ENCODE measurements at places on chromosomes 12 and 14. TPM values are rescaled to one million over a fixed set of nuclear protein-coding genes. Genes with fewer than 3 reads are reported as not detected.

- no peak for DNase-seq
Measured at GRCh38 chr14:97065305-97066067, 268.3 kb downstream of the VRK1 start.

The GLIPR1L2 gene
- total RNA-seq = 0.17 TPM

- DNase-seq = no peak
Measured at GRCh38 chr14:56131004-56131864, 13.0 kb downstream of the PELI2 start.

GRCh38 chr12:104697186-104697585 lies 240.4 kb downstream of the CHST11 start:
- DNase-seq = no peak

DNA sequence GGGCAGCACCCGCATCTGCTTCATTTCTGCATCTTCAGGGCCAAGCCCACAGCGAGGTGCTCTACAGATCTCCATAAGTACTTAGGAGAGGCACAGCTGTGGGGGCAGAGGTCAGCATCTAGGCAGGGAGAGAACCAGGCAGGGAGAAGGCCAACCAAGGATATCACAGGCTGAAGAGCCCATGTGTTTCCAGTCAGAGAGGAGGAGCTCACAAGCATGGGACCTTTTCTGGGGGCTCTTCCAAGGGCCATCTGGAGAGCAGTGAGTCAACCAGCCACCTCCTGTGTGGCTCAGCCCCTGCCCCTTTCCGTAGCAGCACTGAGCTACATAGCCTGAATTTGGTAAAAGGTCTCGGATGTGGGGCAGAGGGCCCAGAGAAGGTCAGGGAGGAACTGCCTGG lies 78.5 kb downstream of the ARL6IP4 start:
- no peak for DNase-seq

The GZMB gene
- 11.9 TPM for total RNA-seq

DNA sequence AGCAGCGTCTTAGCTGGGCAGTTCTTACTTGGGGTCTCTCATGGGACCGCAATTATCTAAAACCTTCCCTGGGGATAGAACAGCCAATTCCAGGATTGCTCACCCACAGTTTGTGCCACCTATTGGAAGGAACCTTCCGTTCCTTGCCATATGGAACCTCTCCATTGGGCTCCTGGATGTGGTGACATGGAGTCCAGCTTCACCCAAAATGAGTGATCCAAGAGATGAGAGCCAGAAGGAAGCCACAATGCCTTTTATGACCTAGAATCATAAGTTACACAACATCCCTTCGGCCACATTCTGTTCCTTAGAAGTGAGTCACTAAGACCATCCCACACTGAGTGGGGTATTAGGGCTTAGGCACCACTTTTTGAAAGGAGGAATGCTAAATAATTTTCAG lies 164.4 kb downstream of the FBXL14 start:
- no peak for DNase-seq

- DNase-seq = no peak
Measured at GRCh38 chr12:51821440-51822260, 26.9 kb downstream of the FIGNL2 start.

The CINP gene
- 23.3 TPM for total RNA-seq

The TMTC1 gene
- total RNA-seq = 108 TPM

DNA sequence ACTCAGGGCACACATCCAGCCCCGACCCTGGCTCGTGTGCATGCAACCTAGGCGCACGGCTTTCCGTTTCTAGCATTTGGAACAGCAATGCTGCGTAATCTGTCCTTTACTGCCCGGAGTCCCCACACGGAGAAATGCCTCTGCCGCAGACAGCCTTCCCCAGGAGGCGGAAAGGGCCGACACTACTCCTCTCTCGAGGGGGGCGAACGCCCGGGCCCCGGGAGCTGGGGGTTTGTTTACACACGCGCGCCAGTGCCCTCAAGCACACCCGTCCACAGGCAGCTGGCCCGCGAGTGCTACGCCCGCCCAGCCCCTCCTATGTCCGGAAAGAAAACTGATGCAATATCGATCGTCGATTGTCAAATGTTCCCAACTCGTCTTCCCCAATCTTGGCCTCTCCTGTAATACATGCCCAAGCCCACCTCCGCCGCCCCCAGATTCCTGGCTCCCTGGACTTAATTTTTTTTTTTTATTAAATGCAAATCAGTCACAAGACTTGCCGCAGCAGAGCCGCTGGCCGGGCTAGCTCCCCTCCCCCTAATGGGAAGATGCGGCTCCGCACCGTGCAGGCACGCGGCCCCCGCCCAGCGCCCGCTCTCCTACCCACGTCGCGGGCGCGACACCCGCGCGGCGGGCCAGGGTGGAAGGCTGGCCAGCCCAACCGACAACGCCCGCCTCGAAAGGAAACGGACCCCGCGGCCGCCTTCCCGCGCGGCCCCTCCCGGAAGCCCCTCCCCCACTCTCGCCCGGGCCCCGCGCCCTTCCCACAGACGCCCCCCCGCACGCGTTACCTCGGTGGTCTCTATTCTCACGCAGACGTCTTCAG lies 642 bp downstream of the SLC38A2 start:
- DNase-seq = peak; percentile 95

DNA sequence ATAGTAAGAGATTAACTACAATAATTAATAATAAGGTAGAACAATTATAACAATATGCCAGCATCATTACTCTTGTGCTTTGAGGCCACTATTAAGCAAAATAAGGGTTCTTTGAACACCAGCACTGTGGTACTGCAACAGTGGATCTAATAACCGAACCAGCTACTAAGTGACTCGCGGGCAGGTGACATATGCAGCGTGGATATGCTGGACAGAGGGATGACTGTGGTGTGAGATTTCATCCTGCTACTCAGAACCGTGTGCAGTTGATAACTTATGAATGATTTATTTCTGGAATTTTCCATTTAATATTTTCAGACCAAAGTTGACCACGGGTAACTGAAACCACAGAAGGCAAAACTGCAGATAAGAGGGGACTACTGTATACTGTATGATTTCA lies 34.4 kb downstream of the BMAL2 start:
- DNase-seq = no peak

The FAIM2 gene
- 10.3 TPM for total RNA-seq

The TROAP gene
- total RNA-seq = 0.80 TPM

The KLRC4 gene
- total RNA-seq = not detected

DNA sequence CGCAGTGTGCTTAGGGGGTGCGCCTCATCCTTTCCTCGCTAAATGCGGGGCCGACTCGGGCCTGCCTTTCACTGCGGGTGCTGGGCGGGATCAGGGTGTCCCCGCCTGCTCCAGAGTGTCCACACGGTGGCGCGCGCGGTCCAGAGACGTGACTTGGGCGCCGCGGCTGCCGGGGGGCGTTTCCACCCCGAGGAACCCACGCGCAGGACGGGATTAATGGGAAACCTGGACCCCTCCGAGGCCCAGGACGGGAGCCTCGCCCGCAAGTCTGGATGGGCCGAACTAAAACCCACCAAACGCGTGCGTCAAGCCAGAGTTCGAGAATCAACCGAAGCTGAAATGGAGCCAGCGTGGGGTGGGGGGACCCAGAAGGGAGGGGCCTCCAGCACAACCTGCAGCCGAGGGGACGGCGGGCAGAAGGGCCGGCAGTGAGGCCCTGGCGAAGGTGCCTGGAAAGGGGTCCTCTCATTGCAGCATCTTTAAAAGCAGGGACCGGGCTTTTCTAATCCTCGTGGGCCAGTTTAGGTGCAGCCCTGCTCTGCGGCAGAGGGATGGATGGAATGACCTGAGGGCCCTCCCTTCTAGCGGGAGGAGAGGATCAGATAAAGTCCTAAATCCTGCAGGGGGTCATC lies 93.3 kb downstream of the NINJ2 start:
- DNase-seq = peak; percentile 96

The OR6C74 gene
- not detected for total RNA-seq

- DNase-seq = no peak
Measured at GRCh38 chr12:52026263-52026662, 19.5 kb downstream of the TAMALIN start.

The STAC3 gene
- total RNA-seq = 0.42 TPM

- DNase-seq = no peak
Measured at GRCh38 chr12:110923692-110924334, 3.4 kb upstream of the MYL2 start.

DNA sequence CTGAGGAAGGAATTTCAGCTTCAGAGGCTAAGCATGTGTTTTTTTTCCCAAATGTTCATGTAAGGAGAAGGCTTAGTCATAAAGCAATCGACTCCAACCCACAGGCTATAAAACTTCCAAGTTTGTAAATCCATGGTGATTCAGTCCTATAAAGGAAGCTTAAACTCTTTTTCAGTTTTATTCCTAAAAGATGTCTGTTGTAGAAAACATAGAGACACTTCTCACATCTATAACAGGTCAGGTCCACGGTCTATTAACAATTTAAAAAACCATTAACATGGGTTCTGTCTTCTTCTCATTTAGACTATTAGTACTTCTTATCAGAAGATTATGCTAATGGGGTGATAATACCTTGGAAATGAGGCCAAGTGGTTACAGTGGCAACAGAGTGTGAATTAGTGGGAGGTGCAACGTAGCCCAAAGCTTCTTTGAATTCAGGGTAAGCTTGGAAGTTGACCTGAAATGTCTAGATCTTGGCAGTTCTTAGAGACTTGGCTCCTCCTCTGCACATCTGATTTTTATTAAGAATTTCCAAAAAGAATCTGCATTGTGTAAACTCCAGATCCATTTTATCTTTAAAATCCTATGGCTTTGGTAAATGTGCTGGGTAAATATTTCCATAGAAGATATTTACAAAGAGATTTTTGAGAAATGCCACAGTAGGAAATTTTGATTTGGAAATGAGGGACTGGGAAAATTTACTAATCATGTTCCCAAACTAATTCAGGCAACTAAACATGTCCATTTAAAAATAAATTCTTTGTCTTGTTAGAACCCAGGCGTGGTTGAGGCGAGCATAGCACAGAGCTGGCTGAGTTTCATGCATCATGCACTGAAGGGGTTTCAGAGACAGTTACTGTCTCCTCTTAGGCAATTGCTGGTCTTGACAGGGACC lies 86.4 kb downstream of the EML1 start:
- DNase-seq = no peak

DNA sequence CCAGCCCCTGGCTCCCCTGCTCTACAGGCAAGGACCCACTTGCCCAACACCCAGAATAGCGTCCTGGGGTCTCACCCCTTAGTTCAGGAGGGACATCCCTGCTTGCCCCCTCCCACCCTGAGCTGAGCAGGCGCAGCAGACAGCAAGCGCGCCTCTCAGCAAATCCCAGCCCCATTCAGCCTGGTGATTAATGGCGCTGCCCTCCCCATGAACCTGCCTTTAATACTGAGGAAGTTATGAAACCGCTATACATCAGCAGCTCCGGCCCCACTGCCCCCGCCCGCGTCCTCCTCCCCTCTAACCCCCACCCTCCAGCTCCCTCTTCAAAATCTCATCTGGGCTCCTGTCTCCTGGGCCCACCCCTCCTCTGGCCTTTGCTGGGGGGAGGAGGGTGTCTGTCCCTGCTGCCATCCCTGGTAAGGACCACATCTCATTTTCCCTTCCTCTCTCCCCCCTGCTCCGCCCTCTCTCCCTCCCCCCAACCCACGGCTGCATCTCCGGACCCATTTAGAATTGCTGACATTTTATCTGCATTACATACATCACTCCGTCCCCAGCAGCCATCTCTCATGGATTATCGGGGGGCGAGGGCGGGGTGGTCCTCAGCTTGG lies 7.1 kb upstream of the SMUG1 start:
- DNase-seq = no peak

The AHNAK2 gene
- 95.3 TPM for total RNA-seq

GRCh38 chr12:93813972-93814821 lies 137.0 kb downstream of the CRADD start:
- DNase-seq = peak; percentile 95

- no peak for DNase-seq
Measured at GRCh38 chr14:55816225-55816624, 236.2 kb downstream of the KTN1 start.

GRCh38 chr12:27673101-27673718 lies 23.0 kb upstream of the REP15 start:
- DNase-seq = no peak

GRCh38 chr14:33657476-33657875 lies 293.4 kb downstream of the EGLN3 start:
- no peak for DNase-seq

- peak; percentile 26 for DNase-seq
Measured at GRCh38 chr12:13171921-13172859, 24.3 kb upstream of the EMP1 start.

- DNase-seq = no peak
Measured at GRCh38 chr12:56766535-56766934, 3.4 kb downstream of the HSD17B6 start.

Measured in esophagus muscularis mucosa (tissue), 4 donors.